ENCODE measurements at places on chromosomes 3 and 15. TPM values are rescaled to one million over a fixed set of nuclear protein-coding genes. Genes with fewer than 3 reads are reported as not detected.

- no peak for DNase-seq
Measured at GRCh38 chr3:155736381-155736780, 8.5 kb downstream of the PLCH1 start.

Gene C15orf62
- not detected for polyA plus RNA-seq

GRCh38 chr15:90683876-90684275 lies 33.3 kb upstream of the BLM start:
- no peak for DNase-seq

- peak; percentile 58 for DNase-seq
Measured at GRCh38 chr3:65398953-65399352, 639.8 kb downstream of the MAGI1 start.

Gene DPPA4
- 0.02 TPM for polyA plus RNA-seq

Gene GMNC
- 0.16 TPM for polyA plus RNA-seq

DNA sequence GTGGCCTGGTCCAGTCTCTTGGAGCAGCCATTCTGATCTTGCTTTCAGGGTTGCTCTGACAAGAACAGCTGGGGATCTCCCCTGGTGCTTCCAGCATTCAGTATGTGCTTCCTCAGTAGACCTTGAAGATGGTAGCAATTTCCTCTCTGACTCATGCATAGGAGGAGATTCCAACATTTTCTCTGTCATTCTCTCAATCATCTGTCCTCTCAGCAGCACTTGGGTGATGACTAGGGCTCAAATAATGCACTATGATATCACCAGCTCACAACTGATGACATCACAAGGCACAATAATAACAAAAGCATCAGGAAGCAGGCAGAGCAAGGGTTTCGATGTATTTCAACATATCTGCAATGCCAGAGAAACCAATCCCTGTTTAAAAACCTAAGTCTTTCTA lies 52.7 kb downstream of the NFKBIZ start:
- peak; percentile 99 for DNase-seq

DNA sequence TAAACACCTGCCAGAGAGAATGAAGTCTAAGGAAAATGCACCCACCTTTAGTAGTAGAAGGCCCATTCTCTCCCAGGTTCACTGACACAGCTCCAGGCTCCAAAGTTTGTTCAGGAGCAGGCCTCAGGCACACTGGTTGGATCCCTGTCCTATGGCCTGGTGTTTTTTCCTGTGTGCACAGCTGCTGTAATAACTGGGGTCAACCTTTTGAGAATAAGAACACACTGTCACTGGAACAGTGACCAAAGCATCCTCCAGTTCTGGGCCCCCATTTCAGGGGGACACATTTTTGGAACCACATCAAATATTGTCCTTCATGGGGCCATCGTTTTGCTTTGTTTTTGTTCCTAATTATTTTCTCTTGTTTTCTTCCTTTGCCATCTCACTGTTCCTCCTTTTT lies 95.8 kb downstream of the ARNT2 start:
- DNase-seq = no peak

Gene TMEM115
- 54.3 TPM for polyA plus RNA-seq

- peak; percentile 64 for DNase-seq
Measured at GRCh38 chr3:8856721-8857120, 87.3 kb upstream of the OXTR start.

Gene IL20RB
- 0.97 TPM for polyA plus RNA-seq

DNA sequence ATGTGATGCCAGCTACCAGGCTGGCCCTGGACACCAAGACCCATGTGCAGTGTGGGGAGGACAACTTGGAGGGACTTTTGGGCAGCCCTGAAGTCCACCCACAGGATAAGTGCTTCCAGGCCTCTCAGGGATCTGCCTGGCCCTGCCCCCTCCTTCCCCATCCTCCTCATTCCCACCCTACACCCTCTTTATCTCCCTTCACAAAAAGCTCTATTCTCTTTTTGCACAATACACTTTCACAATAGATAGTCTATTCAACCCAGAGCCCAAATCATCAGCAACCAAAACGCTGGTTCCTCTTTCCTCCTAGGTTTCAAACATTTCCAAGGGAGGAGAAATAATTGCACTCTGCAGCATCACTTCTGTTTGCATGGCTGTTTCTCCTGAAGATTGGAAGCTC lies 7.8 kb upstream of the ZNF710 start:
- no peak for DNase-seq

Gene BSN
- polyA plus RNA-seq = 0.03 TPM

DNA sequence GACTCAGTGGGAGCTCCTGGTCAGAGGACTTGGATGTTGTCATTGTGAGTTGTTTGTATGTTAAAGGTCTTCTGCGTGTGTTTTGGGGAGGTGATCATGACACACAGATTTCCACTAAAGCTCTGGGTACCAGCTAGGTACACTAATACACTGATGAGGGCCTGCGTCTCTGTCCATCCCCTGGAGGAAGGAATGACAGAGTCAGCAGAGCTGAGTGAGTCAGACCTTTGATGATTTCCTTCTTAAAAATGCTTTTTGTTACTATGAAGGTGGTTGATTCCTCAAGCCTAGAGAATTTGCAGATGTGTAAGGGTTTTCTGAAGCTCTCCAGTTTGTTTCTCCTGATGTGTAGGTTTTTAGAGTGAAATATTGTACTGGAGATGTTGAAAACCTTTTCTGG lies 424.1 kb upstream of the TPM1 start:
- DNase-seq = peak; percentile 94

- DNase-seq = no peak
Measured at GRCh38 chr3:55984626-55985025, 483.6 kb downstream of the ERC2 start.

DNA sequence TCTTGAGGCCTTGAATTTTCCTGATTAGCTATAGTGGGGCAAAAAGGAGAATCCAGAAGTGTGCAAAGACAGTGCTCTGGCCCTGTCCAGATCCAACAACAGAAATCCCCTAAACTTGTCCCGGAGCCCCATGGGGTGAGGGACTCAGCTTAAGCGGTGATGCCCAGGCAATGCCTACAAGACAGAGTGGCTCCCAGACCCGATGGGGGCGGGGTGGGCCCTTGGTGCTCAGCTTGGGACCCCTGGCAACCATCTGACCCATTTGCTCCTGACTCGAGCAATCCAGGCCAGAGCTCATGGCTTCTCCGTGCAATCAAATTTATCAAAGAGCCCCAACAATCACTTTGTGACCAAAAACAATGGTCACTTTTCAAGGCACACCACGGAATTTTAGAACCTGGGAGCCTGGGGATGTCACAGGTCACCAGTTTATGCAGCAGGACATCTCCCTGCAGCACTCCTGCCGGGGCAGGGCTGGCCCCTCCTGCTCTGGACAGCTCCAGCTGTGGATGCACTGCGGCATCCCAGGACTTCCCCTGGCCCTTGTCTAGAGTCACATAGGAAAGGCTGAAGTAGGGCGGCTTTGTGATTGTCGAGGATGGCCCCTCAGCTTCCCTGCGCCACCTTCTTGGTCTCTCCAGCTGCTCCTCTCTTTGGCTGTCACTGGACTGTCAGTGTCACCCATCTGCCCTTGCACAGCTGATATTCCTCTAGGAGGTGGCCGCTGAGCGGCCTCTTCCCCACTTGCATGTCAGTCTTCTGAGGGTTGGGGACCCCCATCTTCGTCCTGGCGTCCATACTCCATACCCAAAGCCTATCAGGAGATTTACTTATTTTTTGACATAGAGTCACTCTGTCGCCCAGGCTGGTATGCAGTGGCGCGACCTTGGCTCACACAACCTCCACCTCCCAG lies 28.4 kb downstream of the RGMA start:
- no peak for DNase-seq

GRCh38 chr3:113006359-113007056 lies 15.7 kb downstream of the GTPBP8 start:
- DNase-seq = no peak

GRCh38 chr3:188067932-188068331 lies 86.0 kb upstream of the LPP start:
- peak; percentile 83 for DNase-seq

DNA sequence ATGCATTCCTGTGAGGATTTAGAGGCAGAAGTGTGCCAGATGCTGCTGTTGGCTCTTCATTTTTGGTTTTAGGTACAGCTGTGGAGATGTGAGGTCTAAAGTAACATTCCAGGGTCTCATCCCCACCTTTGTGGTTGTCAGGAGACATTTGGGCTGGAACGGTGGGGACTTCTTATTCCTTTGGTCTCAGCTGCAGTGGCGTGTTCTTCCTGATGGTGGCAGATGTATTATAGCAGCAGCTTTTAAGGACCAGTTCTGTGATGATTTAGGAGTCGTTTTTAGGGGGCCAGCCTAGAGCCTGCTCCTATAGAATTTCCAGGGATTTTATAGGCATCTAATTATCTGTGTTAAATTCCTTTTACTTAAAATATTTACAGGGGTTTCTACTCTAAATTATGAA lies 221.0 kb upstream of the EOMES start:
- no peak for DNase-seq

Gene SORD
- polyA plus RNA-seq = 30.8 TPM

- no peak for DNase-seq
Measured at GRCh38 chr3:78427303-78427702, 1340.5 kb downstream of the ROBO1 start.

GRCh38 chr3:66475386-66476020 lies 25.3 kb downstream of the LRIG1 start:
- DNase-seq = no peak

Gene VIPR1
- not detected for polyA plus RNA-seq

Gene PXK
- polyA plus RNA-seq = 16.4 TPM

GRCh38 chr3:114101101-114101500 lies 44.6 kb downstream of the QTRT2 start:
- DNase-seq = no peak

Gene PLAAT1
- 0.73 TPM for polyA plus RNA-seq

DNA sequence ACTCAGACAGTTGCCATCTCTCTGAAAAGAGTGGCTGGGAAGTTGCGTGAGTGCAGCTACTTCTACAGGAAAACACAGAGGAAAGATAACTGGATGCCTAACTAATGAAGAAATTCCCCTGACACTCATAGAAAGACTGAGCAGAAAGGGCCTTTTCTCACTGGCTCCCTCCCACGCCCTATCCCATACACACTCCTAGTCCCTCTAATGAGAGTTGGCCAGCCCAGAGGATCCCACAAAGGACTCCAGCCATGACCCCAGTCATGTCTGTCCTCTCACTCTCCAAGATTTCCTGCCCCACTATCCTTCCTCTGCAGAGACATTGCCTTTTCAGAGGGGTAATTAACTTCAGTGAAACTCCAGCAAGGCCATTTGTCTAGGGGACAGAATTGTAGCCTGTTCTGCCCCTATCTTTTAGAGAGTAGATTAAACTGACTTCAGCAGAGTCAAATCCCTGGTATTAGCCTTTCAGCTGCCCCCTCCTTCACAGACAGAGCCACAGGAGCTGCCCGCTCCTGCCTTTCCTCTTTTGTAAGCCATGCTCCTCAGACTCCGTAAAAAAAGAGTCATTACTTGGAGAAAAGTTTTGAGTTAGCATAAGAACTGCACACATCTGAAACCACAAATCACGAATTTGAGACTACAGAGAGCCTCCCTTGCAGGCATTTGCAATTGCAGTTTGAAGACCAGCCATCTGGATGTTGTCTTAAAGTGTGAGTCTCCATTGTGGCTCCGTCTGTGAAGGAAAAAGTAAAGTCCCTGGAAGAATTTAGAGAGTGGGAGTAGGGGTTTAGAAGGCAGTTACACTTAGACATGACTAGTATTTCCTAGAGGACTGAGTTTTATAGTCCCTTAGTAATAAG lies 129.1 kb upstream of the SEMA6D start:
- no peak for DNase-seq

- no peak for DNase-seq
Measured at GRCh38 chr3:13248640-13249039, 171.5 kb downstream of the NUP210 start.

DNA sequence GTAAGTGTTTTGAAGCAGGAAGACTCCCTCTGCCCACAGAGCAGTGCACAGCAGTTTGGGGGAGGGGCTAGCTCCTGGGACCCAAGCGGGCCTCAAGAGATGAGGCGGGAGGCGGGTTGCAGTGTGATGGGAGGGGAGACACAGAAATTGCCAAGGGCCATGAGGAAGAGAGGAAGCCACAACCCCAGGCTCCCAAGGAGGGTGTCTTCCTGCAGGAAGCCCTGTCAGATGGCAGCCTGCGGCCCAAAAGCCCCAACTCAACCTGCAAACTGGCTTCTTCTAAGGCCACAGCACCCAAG lies 7.3 kb upstream of the ISLR2 start:
- DNase-seq = no peak

- peak; percentile 20 for DNase-seq
Measured at GRCh38 chr3:100709842-100710260, 557 bp downstream of the TFG start.

Gene UBE3A
- polyA plus RNA-seq = 16.7 TPM

GRCh38 chr15:29747837-29748417 lies 74.3 kb downstream of the TJP1 start:
- DNase-seq = peak; percentile 37

Gene C3orf52
- polyA plus RNA-seq = 6.4 TPM

Gene TM4SF1
- polyA plus RNA-seq = 364 TPM

Gene SH2D7
- not detected for polyA plus RNA-seq

Gene MYZAP
- polyA plus RNA-seq = not detected

- DNase-seq = no peak
Measured at GRCh38 chr15:77550301-77551251, 82.1 kb downstream of the LINGO1 start.

DNA sequence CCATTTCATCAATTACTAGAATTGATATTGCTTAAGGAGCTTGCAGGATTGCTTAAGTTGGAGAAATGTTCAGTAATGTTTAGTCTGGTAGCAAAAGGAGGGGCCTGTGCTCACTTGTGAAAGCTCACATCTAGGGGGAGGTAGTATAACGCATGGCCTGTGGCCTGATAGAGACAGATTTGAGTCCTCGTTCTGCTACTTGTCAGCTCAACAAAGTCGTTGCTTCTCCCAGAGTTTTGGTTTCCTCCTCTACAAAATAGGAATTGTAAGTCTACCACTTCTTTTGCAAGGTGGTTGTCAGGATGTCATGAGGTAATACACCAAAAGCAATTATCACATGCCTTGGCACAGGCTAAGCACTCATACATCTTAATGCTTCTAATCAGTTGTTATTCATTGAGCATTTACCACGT lies 1.3 kb downstream of the ST3GAL6 start:
- DNase-seq = no peak

Gene CDC25A
- polyA plus RNA-seq = 4.2 TPM

Gene ZNF662
- polyA plus RNA-seq = 0.29 TPM

Gene HGD
- 0.19 TPM for polyA plus RNA-seq

DNA sequence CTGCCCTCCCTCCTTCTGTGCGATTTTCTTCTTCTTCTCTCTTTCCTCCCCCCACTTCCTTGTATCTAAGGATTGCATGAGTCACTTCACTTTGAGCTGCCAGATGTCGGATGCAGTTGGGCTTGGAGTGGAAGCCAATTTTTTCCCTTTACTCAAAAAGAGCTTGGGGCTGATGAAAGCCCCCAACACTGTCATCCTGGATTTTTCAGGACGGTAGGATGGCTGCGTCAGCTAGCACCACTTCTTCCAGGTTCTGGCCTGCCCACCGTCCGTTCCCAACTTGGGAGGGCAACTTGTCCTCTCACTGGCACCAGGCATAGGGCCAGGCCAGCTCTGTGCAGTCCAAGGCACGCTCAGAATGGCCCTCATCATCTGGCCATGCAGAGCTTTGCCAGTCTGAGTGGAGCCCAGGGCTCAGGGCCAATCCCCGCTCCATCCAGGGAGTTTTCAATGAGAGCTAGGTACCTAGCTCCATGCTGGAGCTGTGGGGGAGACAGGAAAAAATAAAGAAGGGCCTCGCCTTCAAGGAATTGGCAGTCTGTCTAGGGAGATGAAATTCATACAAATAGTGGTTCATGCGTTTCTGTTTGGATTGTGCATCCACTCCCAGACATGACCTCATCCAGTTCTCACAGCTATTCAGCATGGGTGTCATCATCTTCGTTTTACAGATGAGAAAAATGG lies 47.7 kb upstream of the INSYN1 start:
- DNase-seq = peak; percentile 87

GRCh38 chr3:61182662-61183061 lies 68.6 kb downstream of the FHIT start:
- DNase-seq = no peak
